ENCODE measurements at places on chromosomes 12 and 14.

DNA sequence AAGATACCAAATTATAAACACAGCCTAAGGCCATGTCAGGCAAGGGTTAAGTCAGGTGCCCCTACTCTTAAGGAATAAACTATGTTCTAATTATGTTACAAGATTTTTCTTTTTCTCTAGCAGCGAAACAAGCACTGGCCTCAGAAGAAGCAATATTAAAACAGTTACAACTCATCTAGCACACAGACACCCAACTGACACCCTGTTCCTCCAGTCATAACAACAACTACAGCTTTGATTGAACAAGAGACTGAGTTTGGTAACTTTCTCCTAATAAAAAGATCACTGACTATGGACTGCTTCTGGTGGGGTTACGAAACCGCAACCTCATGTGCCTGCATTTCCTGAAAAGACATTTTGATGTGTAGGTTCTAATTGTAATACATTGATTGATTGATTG lies 3.3 kb upstream of the DAO start:
- no peak for DNase-seq

DNA sequence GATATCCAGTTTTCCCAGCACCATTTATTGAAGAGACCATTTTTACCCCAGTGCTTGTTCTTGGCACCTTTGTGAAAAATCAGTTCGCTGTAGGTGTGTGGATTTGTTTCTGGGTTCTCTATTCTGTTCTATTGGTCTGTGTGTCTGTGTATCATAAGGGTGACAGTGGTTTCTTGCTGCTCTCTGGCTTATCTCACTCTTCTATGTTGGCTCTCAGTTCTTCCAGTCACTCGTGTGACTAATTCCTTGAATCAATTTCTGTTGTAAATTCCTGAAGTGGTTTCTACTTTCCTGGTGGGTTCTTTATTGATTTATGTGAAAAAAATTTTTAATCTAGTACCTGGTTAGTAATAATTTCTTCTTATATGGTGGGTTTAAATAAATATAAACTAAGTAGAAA lies 58.3 kb downstream of the OTOGL start:
- DNase-seq: no peak

DNA sequence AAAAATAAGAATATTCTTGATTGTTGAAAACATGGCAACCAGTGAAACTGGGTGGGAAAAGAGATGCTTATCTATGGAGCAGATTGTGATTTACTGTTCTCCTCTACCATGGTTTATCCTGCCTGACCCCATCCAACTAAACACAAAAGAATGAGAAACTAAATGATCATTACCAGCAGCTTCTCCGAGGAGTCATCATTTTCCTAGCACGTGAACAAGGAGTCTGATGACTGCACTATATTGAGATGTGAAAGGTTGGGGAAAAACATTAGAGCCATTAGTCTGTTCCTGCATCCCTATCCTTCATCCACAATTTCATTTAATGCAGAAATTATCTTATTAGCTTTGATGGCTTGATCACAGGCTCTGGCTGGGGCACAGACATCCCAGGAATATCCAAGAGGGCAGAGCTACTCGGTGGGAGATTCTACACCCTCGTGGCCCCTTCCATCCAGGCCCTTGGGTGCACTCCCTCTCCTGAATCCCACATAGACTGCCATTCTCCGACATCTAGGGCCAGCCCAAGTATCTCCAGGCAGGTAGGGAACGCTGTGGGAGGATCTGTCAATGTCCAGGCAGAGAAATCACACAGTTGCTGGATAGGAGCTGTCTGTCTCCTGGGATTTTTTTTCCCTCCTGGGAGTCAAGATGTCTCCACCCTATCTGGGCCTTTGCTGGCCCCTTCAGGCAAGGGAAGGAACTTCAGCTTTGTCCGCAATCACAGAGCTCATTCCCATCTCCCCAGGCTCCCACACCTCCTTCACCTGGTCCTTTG lies 43.3 kb upstream of the DHRS4 start:
- no peak for DNase-seq

GRCh38 chr12:29273178-29273843 lies 107.7 kb downstream of the ERGIC2 start:
- DNase-seq: no peak

GRCh38 chr12:2483713-2484112 lies 311.1 kb upstream of the FKBP4 start:
- DNase-seq: no peak

DNA sequence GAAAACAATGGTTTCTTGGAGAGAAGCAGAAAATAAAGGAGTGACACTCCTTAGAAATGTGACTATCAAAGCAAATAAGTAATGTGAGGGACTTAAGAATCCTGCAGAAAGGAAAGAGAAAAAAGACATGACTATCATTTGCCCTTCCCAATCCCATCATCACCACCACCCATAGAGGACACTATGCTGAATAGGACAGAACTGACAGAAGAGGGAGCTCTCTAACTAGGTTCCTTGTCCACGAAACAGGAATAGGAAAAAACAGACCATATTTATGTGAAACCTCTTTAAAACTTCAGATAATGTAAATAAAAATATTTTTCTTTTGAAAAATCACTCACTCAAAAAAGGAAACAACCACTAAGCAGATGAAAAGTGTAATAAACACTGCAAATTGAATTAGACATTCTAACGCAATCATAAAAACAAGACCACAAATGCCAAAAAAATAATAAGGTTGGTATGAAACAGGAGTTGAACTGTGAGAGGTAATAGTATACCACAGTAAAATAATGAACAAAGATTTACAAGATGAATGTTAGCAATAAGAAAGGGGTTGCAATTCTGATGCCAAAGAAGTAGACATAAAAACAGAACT lies 24.1 kb downstream of the KLRD1 start:
- no peak for DNase-seq

- peak; percentile 76 for DNase-seq
Observed at GRCh38 chr12:113961921-113962710, 4.0 kb downstream of the RBM19 start.

All from SIG-M5 (cell line).